Fibroblast of the conjunctiva (primary cell): ENCODE measurements at places on chromosomes 2 and 18.

DNA sequence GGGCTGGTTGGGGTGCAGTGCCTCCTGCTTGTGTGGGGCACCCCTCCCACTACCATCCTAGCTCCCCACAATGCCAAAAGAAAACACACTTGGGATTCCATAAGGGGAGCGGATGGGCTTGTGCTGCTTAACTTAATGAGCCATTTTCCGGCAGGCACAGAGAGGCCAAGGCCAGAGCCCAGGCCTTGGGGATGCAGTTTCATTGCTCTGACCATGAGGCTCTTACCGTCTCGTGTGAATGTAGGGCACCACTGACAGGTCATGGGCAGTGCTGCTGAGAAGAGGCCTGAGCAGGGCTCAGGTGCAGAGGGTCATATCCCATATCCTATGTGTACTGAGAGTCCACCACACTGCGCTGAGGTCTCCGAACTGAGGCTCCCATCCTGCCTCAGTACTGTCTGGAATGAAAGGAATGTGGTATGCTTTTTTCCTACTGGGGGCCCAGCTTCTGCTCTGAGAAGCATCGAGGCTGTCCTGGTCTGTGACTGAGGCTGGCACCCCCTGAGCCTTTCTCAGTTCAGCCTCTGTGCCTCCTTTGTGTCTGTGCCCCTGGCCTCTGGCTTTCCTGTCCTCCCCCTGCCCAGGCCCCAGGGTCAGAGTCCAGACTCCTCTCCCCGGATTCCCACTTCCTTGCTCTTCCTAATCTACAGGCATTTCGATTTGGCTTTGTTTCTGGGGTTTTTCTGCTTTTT lies 45.2 kb upstream of the MAPRE3 start:
- no peak for DNase-seq

GRCh38 chr2:64298161-64298560 lies 153.9 kb upstream of the PELI1 start:
- DNase-seq, result no peak

DNA sequence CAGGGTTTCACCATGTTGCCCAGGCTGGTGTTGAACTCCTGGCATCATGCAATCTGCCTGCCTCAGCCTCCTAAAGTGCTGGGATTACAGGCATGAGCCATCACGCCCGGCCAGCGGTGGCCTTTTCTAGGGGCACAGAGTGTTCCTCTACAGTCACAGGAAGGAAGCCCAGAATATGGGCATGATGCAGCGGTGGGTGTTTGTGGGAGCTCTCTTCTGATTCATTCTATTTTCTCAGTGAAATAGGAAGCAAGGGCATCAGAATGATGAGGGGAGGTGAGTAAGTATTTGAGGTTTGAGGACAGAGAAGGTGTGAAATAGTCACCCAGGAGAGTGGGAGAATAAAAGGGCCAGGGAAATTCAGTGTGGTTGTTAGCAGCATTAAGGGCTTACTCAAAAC lies 70.3 kb upstream of the PSME4 start:
- DNase-seq, result no peak

DNA sequence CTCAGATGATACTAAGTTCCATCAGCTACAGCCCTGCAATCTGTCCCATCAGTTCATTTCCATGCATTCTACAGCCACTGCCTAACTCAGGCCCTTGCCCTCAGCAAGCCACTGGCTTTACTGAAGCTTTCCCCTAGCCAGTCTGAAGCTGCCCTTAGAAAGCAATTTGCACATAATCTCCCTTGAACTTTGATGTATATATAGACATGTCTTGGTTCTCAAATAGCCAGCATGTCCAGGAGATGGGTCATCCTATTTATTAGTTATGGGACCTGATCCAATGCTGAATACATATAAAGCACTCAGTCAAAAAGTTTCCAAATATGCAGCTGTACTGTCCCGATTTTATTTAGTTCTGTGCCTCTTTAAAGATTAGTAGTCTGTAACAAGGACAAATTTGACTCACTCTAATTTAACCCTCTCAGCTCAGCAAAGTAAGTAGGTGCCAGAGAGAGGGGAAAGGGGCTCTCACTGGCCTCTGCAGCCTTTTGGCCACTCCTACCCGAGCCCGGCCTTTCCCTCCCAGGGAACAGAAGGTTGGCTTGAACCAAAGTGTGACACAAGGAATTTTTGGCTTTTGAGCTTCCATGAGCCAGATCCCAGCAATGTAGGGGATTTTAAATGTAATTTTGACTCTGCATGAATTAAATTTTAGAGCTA lies 70.7 kb downstream of the CCDC93 start:
- no peak for DNase-seq

- no peak for DNase-seq
These were observed 46.6 kb downstream of the KANSL3 start for GRCh38 chr2:96591494-96591893.

DNA sequence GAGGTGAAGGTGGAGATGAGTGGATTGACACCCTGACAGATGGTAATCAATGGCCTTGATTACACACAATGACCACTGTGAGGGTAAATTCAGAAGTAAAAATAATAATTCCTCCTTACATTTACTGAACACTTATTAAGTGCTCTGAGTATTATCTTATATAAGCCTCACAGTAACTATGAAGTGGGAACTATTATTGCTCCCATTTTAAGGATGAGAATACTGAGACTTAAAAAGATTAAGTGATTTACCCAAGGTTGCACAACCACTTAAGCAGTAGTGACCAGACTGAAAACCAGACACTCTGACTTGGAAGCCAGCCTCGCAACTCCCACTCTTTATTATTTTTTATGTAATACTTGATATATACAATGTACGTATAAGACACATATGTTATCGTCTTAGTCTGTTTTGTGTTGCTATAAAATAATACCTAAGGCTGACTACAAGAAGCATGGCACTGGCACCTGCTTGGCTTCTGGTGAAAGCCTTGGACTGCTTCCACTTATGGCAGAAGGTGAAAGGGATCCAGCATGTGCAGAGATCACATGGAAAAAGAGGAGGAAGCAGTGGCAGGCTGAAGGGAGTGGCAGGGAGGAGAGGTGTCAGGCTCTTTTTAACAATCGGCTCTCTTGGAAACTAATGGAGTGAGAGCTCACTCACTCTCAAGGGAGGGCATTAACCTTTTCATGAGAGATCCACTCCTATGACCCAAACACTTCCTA lies 41.5 kb upstream of the C1D start:
- no peak for DNase-seq

GRCh38 chr2:168210216-168210894 lies 37.0 kb downstream of the STK39 start:
- DNase-seq, result no peak

DNA sequence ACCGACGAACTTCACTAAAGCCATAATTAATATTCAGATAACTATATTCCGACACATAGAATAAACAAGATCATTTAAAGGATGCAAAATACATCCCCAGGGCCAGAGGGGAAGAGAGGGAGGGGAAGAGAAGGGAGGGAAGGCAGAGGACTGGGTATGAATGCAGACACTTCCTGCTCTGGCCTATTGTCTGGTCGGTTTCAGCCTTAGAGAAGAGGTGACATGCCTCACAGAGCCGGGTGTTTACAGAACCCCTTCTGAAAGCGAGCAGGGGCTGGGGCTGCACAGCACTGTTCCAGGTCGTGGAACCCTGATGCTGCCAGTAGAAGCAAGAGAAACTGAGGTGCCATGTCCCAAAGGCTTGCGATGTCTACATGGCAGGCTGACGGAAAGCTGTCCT lies 31.0 kb downstream of the CELF4 start:
- no peak for DNase-seq

DNA sequence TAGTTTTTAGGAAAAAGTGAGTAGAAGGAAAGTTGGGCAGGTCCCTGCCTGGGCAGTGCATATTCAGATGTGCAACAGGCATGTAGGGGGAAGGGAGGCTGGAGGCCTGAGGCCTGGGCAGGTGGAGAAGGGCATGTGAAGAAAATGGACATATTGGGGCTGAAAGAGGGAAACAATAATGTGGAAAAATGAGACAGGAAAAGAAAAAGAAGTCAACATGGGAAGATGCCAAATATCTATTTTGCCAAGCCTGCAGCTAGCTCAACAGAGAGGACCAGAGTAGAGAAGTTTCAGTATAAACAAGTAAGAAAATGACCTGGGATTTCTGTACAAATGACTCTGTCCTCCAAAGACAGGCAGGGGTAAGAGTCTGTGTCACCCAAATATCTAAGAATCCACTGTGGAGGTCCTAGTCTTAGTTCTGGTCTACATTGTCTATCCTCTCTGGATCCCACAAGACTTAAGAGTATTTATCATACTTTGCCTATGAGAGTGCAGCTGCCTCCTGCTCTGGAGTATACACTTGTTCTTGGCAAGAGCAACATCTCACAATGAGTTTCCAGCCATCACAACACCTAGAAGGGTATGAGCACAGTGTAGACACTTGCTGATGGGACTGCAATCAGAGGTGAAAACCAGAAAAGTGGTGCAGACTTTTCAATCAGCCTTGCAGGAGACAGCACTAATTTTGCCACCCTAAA lies 80.2 kb downstream of the CLHC1 start:
- DNase-seq, result no peak

DNA sequence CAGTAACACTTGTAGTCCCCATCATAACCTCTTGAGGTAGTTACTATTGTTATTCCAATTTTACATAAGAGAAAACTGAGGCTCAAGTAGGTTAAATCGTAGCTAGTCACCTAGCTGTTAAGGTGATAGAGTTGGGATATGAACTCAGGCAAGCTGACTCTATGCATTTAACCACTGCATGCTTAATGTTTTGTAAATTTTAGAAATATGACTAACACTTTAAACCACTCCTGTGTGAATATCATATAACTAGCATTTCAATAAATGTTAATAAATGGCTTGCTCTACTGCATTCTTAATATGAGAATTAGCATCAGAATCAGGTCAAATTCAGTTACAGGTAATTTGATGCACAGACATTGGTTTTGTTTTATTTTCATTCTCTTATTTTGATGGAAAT lies 35.6 kb upstream of the CREB1 start:
- DNase-seq, result no peak

DNA sequence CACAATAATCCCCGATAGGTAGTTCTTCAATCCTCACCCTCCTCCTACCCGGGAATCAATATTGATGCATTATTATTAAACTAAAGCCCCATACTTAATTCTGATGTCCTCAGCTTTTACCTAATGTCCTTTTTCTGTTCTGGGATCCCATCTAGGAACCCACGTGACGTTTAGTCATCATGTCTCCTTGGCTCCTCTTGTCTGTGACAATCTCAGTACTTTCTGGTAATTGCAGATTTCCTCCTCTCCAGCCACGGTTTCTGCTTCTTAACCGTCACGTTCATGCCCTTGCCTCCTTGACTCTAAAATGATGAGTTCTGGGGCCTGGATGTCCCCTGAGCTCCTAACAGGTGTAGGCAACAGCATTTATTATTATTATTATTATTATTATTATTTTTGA lies 2.9 kb upstream of the DGKD start:
- DNase-seq, result no peak

GRCh38 chr2:75598589-75599155 lies 37.9 kb upstream of the EVA1A start:
- no peak for DNase-seq
